Activated CD4-positive, alpha-beta T cell treated with anti-CD3 and anti-CD28 coated beads, Interleukin-2, amount 50 U/mL, for 24 hours (primary cell): ENCODE measurements at places on chromosomes 2 and 18.

DNA sequence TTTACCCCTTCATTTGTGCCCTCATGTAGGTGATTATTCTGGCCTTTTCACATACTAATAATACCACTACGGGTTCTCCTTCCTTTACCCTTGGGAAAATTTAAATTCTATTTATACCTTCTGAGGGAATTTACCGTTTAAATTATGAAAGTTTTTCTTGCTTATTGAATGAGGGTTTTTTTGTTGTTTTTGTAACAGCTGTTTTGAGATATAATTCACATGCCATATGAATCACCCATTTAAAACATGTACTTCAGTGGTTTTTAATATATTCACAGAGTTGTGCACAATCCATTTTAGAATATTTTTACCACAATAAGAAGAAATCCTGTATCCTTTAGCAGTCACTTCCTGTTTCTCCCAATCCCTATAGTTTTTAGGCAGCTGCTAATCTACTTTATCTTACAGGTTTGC, 54.7 kb downstream of the EML4 start:
- DNase-seq = no peak

GRCh38 chr2:46771309-46771708, 144.3 kb downstream of the MCFD2 start:
- no peak for DNase-seq

- no peak for DNase-seq
These were observed 214.3 kb downstream of the FAM210A start for GRCh38 chr18:13511961-13512577.

DNA sequence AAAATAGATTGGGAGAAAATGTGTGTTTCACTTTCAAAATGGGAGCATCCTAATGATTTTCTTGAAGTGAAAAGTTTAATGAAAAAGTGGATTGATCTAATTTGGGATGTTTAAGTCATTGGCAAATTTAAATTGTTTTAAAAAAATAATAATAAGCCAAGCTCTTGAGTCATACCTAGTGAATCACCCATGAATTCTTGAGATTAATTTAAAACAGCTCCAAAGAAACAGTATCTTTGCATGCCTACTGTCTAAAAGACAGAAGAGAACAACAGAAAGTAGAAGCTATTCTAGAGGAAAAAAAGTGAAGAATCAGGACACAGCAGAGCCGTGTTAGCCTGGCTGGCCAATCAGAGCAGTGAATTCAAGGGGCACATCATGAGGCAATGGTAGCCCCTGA, 7.7 kb downstream of the ACVR1C start:
- DNase-seq = no peak

DNA sequence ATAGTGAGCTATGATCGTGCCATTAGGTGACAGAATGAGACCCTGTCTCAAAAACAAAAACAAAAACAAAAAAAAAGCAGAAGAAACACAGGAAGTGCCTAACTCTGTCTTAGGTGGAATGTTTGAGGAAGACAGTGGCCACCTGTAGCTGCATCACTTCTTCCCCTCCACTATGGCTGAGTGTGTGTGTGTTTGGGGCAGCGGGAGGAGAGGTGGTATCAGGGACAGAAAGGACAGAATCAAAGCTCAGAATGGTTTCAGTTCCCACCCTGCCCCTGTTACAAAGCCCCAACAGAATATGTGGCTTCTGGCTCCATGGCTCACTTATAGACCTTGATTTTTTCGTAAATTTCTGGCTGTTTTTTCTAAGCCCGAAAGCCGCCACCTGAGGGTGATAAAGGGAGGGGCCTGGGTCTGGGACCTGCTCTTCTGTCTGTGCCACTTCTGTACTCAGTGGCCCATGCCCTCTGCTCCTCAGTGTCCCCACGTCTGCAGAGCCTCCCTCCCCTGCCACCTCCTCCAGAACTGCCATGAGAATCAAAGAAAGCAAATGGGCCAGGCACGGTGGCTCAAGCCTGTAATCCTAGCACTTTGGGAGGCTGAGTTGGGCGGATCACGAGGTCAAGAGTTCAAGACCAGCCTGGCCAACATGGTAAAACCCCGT, 27.4 kb downstream of the SERTAD2 start:
- DNase-seq = no peak

DNA sequence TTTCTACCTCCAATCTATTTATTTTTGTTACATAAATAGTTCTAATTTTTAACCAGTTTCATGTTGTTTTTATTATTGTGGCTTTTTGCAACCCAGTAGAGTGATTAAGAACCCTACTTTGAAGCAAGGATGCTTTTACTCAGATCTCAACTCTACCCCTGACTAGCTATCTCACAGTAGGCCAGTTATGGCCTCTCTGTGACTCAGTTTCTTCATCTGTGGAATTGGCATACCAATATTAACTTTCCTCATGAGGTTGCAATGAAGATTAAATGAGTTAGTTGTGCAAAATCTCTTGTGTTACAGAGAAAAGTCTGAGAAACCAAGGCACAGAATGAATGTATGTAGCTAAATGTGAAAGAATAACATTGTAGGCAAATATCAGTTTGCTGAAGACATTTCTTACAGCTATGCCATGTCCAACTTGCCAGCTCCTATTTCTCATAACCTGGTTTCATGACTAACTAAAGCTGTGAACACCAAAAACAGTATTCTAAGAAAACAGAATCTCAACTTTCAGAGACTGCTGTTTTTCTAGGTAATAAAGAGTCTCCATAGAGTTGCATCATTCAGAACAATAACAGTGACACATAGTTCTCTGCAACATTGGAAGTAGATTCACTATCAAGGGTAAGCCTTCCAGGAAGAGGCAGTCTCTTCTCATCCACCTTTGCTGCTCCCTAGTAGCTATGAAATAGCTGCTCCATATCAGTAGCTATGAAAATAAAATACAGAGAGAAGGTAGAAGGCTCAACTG, 33.2 kb upstream of the CYTIP start:
- DNase-seq = no peak

- no peak for DNase-seq
These were observed 17.9 kb downstream of the PIAS2 start for GRCh38 chr18:46899274-46899948.

DNA sequence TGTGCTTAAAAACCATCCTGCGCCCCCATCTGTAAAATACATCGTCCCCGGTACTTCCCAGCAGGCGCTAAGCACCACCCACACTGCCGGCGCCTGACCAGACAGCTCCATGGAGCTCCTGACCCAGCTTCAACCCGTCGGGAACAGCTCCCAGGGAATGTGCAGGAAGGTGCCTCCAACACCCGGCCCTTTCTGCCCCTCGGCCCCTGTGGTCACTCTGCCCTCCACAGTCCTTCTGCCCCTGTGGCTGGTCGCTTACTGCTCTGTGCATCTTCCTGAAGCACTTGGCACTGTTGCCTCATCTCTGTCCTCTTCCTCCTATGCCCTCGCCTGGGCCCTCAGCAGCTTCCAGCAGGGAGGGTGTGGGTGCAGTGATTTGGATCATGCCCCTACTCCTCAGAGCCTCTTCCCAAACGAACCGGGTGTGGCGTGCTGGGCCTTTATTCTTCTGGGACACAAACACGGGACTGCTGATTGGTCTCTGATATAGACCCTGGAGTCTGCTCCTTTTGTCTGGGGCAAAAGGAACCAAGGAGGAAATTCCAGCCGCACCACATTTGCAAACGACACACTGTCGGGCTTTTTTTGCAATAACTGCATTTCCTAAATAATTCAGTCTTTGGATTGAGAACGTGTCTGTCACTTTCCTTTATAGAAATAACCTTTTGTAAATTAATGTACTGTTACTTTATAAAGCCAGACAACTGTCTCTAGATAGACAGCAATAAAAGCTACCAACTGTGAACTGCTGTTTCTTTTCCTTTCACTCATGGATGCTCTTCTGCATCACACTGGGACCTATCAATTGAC, 65.9 kb downstream of the ADI1 start:
- DNase-seq = no peak

- peak; percentile 28 for DNase-seq
These were observed 11.6 kb downstream of the CFLAR start for GRCh38 chr2:201127570-201127969.

GRCh38 chr2:135086222-135086621, 34.1 kb downstream of the RAB3GAP1 start:
- DNase-seq = no peak

- DNase-seq = no peak
These were observed 230.7 kb downstream of the MYO3B start for GRCh38 chr2:170408461-170409163.

GRCh38 chr2:116435648-116436047, 1378.8 kb upstream of the DDX18 start:
- no peak for DNase-seq

GRCh38 chr2:172434821-172435605, 7.6 kb downstream of the ITGA6 start:
- DNase-seq = no peak

DNA sequence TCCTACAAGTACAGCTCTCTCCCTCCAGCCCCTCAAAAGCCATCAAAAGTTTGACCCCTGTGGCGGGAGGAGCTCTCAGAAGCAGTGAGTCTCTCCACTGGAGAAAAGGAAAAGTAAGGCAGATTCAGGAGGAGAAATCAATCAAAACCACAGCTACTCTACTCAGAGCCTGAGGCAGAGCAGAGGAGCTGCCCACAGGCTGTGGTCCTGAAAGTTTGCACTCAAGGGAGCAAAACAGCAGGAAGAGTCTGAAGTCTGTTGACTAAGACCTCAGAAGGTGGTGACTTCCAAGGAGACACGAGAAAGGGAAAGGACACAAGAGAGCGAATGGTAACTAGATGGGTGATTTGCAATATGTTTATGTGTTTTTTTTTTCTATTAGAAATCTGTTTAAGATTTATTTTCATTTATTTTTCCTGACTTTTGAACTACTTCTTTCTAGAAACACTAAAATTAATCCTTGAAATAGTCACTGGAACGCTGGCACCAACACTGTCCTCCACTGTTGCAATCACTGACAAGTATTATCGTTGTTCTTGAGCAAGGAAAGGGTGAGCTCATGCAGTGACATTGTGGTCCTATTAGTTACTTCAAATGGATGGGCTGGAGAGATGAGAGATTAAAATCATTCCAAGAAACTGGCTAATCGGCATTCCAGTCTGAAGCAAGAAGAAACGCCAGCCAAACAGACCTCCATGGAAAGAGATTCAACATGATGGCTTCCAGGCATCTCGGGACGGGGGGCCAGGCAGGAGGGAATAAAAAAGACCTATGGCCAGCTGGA, 35.8 kb downstream of the PID1 start:
- DNase-seq = no peak

GRCh38 chr18:55243857-55244256, 284.6 kb upstream of the CCDC68 start:
- no peak for DNase-seq

- DNase-seq = no peak
These were observed 16.2 kb downstream of the MSH6 start for GRCh38 chr2:47799031-47799609.

- DNase-seq = no peak
These were observed 232.7 kb downstream of the MBD2 start for GRCh38 chr18:53991805-53992204.

DNA sequence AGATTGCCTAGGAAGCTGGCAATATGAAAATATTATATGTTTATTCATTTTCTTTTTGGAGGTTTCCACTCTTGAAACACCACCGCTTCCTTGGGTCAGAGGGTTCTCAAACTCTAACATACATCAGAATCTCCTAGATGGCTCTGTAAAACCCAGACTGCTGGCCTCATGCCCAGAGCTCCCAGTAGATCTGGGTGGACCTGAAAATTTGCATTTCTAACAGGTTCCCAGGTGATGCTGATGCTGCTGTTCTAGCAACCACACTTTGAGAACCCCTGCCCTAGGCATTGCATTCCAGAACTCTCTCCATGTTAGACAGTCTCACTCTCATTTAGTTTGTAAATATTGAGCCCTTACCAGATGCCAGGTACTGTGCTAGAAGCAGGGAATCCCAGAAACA, 139.4 kb downstream of the FAM210A start:
- DNase-seq = no peak

DNA sequence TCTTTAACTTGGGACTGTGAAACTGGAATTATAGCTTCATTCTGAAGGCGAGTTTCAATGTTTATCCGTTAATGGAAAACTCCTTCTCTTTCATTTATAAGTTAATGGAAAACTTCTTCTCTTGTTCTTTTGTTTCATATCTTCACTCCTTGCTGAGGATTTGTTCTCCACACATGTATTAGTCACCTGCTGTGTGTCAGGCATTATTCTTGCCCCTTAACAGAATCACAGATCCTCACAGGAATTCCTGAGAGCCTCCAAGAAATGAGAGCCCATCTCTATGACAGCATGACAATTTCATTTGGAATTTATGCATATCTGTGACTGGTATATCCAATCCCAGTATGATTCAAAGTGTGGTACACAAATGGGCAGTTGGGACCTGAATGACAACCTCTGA, 545.8 kb downstream of the BCL11A start:
- no peak for DNase-seq

DNA sequence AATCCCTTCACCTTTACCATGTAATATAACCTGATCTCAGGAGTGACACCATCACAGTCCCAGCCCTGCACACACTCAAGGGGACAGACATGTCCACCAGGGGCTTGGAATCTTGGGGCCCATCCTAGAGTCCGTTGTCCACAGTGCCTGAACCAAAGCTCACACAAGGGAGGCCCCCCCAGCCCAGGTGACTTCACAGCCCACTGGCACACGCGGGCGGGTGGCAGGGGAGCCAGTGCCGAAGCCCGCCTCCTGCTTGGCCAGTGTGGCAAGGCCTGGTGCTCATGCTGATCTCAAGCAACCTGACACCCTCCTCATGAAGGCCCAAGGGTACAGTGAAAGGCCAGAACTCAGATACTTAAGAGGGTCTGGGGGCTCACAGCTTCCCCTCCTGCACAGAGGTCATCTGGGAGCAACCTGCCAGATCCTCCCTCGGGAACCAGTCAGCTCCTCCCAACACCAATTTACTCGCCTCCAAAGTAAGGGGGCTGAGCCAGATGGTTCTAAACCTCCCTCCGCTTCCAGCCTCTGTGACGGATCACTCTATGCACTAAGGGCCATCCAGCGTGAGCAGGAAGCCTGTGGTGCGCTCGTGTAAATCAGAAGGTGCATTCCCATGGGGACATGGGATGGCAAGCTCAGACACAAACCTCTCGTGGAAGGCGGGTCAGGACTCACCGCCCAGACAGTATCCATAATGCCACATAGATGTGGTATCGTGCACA, 3.2 kb upstream of the RAB17 start:
- no peak for DNase-seq

DNA sequence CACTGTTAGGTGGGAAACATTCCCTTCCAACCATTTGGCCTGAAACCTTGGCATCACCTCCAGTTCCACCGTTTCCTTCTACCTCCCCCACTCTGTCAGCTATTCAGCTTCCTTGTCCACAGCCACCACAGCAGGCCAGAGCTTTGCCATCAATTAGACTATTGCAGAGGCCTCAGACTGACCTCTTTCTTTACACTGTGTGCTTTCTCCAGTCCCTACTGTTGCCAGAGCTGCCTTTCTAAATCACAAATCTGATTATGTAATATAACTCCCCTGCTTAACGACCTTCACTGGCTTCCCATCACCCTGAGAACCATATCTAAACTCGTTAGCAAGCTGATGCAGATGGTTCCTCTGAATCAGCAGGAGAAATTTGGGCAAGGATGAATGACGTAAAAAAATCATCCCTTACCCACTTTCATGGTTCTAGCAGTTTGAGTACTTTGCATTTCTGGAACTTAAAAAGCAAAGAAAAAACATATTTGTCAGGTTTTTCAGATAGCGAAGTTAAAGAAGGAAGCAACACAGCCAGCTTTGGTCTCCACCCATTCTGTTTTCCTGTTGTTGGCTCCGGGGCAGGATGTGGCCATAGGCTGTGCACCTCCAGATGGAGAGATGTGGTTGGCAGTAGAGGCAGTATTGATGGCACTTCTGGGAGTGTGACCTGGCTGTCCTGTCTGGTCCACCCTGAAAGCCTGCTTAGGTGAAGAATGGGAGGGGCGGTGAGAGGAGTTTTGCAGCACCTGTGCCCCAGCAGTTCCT, 422.1 kb downstream of the PARD3B start:
- no peak for DNase-seq

- DNase-seq = no peak
These were observed 29.6 kb downstream of the CYRIA start for GRCh38 chr2:16635791-16636699.
